ENCODE measurements at places on chromosomes 11 and 22.

DNA sequence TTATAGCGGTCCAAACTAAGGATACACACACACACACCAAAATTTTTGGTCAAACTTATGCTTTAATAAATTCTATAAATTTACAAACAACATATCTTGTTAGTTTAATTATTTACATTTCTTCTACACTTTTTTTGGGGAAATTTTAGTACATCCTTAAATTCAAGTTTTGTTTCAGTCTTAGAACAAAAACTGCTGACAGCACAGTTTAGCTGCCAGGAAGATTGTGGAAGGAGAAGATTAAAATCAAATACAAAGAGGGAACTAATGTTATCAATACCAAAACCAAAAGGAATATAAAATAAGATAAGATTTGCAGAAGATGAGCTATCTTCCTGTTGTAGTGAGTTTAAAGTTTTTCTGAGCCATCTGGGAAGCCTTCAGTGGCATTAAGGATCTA lies 368.8 kb downstream of the AASDHPPT start:
- no peak for DNase-seq

DNA sequence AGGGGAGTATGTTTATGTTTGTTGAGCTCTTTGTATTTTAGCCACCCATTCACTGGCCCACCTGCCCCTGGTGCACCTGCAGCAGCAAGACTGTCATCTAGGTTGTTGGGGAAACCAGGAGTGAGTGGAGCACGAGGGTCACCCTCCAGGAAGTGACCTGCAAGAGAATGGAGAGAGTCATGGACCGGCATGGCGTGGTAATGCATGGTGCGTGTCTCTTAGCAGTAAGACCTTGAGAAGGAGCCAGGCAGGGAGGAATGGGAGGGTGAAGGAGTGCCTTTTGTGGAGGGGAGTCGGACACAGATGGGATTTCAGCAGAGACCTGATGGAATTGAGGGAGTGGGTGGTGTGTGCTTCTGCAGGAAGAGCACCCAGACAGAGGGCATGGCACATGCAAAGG lies 37.9 kb downstream of the KCNQ1 start:
- no peak for DNase-seq

- DNase-seq, result no peak
These were observed 32.1 kb downstream of the EHF start for GRCh38 chr11:34653031-34653430.

- no peak for DNase-seq
These were observed 9.1 kb downstream of the HPS5 start for GRCh38 chr11:18312663-18313420.
